NCI-H446 (cell line): ENCODE measurements at places on chromosomes 4 and X.

DNA sequence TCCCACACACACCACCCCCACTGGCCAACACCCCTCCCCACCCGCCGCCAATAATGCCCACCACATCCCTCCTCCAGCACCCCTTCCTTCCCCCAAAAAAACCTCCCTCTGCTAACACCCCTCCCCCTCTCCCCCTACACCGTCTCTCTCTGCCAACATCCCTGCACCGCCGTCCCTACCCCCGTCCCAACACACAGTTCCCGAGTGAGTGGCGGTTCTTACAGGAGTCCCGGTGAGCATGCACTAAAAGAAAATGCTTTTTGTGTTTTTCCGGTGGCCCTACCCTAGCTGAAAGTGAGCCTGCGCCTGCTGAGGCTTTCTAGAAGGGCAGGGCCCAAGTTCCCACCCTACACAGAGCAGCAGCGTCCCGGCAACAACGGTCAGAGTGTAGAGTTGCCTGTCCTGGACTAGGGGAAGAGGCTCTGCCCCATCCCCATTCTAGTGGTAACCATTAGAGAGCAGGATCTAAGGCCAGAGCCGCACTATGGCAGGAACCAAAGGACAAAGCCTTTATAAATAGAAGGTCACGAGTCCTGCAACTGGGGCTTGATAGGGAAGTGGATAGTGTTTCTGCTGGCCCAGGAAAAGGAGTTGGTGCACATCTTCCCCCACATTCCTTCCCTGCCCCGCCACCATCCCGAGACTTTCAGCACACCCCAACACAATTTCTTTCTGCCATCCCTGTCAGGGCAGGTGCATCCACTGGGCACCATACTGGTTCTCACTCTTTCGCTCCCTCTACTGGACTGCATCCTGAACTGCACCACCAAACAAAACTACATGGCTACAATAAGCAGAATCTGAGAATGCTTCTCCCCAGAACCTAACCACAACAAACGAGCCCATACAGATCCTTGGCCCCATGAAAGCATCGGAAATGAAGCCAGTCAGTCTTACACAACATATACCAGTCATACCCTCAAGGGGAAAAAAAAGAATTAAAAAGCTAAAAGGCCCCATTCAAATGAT lies 78.1 kb upstream of the PAGE3 start:
- DNase-seq = peak; percentile 47

GRCh38 chrX:40290517-40290916 lies 192.8 kb upstream of the BCOR start:
- no peak for DNase-seq

DNA sequence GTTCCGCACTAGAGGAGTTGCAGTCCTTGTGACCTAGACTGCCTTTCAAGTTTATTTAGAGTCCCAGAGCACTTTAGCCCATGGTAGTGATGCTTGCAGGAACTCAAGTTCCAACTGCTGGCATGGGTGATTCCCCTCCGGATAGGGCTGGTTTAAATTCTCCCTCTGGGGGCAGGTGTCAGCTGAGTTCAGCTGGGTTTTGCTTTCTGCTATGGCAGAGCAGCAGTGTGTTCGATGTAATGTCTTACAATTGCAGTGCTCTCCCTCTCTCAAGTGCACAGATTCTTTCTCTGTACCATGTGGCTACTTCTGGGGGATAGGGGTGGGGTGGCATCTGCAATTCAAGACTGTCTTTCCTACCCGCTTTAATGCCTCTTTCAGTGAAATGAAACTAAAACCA lies 164.8 kb upstream of the ZIC3 start:
- no peak for DNase-seq

- DNase-seq = no peak
Measured at GRCh38 chr4:148159793-148160192, 282.4 kb downstream of the NR3C2 start.

DNA sequence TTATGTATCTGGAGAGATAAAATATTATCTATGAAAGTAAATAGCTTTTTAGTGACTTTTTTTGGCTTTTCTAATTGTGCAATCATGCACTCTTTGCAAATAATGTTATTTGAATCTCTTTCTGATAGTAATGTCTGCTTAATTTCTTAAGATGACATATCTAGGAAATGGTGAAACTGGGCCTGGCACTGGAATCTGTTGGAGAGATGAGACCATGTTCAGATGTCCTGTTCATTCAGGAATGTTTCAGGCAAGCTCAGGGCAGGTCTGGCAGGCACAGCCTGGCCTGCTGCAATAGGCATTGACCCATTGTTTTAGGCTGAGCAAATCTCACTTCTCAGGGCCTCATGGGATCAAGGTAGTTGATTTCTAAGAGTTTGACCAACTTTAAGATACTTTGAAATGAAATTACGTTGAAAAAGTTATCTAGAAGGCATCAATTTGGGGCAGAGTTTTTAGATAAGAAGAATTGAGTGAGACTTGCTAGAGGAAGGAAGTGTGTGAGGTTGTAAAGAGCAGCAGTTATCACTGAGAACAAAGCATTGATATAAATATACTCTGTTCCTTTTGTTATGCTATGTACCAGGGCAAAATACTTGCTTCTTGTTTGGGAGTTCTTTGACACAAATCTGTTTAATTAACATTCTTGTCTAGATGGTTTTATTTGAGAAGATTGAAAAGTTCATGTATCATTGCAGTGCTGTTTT lies 133.0 kb upstream of the LEF1 start:
- no peak for DNase-seq

DNA sequence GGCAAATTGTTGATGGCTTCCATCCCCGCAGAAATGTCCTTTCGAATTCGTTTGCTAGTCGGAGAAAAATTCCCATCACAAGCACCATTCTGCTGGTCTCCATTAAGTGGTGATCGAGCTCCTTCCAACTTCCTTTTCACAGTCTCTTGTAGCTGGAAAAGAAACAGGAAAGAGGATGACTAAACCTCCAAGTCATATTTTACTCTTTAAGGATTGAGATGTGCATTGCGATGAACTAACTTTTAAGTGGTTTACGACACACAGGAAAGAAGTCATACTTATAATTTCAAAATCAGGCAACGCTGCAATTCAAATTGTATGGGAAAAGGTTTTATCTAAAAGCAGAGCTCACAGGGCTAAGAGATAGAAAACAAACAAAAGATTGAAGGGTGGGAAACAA lies 225.2 kb downstream of the MGST2 start:
- no peak for DNase-seq

DNA sequence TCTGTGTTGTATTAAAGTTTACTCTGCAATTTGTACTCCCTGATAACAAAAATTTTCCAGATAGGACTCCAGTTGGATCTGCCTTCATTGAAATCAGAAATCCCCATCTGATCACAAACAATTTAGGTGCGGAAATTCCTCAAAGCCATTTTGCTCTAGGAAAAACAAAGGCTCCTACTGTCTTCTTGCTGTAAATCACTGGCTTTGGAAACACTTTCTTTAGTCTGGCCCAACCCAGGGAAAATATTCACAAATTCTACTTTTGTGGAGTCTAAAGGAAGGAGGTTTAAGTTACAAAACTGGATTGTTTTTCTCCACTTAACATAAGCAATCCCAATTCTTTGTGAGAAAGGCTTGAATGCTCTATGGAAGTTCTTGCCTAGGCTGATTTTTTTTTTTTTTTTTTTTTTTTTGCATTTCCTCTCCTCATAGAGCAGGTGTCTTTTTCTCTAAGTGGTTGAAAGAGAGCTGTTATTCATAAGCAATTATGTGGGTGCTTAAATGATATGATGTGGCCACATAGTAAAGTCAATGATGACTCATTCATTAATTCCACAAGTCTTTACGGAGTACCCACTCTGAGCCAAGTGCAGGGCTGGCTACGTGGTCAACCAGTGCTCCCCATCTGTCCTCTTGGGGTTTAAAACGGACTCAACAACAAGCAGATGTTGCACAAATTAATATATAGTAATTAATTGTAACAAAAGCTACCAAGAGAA lies 261.4 kb downstream of the LDB2 start:
- no peak for DNase-seq

GRCh38 chrX:20265221-20265725 lies 1.4 kb downstream of the RPS6KA3 start:
- peak; percentile 26 for DNase-seq

GRCh38 chrX:118964252-118964651 lies 10.2 kb upstream of the LONRF3 start:
- no peak for DNase-seq

DNA sequence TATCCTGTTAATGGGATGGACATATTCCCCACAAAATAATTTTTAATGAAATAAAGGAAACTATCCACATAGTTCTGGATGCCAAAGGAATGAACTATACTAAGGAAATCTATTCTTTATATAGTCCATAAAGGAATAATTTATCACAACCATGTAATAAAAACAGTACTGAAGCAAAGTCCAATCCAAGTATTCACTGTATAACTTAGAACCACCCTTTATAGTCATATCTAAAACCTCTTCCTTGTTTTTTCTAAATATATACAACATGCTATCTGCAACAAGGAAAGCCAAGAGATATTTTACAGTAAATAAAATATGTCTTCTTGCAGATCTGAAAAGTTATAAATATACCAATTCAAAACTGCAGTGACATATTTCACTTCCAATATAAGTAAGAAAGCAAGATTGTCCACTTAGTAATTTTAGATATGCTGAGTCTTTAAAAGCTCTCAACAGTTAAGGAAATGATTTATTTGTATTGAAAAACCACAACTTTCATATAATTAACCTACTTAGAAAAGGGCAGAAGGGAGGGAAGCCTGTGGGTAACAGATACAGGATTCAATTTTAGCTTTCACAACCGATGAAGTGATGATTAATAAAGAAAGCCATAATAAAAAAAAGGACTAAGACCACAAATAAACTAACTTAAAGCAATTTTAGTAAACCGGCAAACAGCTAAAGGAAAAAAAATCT lies 8.0 kb downstream of the NR3C2 start:
- DNase-seq = no peak

- DNase-seq = no peak
Measured at GRCh38 chrX:138683600-138683999, 27.9 kb downstream of the FGF13 start.

GRCh38 chr4:79723507-79723906 lies 315.5 kb upstream of the GK2 start:
- DNase-seq = no peak

- DNase-seq = no peak
Measured at GRCh38 chr4:16467061-16467460, 240.8 kb upstream of the TAPT1 start.

- DNase-seq = no peak
Measured at GRCh38 chr4:6692806-6693205, 872 bp upstream of the S100P start.

DNA sequence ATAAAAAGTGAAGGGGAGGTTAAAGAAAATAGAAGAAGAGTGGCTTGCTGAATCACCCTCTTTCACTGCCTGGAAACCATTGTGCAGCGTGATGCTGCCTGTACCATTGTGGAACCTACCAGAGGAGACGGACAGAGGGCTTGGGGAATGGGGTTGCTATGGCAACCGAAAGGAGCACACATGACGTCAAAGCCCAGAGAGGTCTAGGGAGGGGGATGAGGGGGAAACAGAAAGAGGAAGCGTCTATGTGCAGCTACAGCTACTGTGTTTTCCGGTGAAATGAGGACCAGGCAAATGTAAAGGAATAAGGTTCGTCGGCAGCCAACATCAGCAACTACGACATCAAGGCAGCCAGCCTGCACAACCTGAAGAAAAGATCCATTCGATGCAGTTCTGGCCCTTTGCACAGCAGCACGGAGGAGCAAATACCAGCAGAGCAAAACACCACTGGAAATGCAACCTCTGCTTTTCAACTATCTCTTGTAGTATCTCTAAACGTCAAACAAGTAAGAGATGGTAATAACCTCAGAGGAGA lies at the start of gene MAPK10:
MAPK10 (minus strand) TSS at position 110 of the 535 bp plus-strand sequence.
- DNase-seq = no peak

DNA sequence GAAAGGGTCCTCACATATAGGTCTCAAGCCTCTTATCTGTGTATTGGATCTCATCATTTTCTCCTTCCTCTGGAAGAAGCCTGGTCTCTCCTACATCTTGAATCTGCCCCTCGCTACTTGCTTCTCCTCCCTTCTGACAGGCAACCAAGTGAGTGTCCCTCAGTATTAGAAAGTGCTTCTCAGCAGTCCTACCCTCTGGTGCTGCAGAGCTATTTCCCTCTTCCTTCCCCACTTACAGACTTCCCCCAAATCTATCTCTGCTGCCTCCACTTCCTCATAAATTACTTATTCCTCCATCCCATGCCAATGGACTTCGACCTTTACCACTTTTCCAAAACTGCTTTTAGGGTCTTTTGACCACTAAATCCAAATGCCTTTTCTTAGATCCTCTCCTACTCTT lies 129.1 kb upstream of the NAP1L5 start:
- no peak for DNase-seq

GRCh38 chr4:85543832-85544231 lies 68.9 kb downstream of the ARHGAP24 start:
- DNase-seq = no peak

- no peak for DNase-seq
Measured at GRCh38 chr4:129334136-129334535, 238.2 kb downstream of the C4orf33 start.

DNA sequence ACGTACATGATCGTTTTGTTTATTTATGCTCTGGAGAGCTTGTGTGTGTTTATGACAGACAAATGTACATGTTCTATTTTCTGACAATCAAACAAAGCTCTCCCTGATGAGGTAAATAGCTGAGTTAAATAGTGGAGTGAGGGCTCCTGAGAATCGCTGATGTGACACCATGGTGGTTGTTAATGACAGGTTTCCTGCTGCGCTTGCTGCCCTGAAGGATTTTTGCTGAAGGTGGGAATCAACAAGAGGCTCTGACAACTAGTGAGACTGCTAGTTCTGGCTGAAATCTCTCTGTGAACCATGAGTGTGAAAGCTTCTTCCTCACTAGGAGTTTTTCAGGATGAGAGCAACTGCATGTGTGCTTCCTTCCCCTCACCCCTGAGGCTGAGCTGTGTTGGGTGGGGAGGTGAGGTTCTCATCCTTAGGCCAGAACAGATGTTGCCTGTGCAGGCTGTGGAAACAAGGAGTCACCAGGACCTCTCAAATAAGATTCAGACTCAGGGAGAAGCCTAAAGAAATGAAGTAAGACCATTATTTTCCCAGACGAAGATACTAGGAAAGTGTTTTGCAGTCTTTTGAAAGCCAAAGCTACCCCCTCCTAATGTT lies 173.4 kb upstream of the JADE1 start:
- no peak for DNase-seq

DNA sequence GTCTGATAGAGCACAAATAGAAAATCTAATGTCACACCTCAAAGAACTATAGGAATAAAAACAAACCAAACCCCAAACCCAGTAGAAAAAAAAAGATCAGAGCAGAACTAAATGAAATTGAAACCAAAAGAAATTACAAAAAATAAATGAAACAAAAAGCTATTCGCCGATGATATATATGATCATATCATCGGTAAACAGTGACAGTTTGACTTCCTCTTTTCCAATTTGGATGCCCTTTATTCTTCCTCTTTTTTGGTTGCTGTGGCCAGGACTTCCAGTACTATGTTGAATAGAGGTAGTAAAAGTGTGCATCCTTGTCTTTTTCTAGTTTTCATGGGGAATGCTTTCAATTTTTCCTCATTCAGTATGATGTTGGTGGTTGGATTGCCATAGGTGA lies 215.3 kb upstream of the AR start:
- DNase-seq = no peak
